CD8-positive, alpha-beta memory T cell (primary cell): ENCODE measurements at places on chromosomes 2 and 18.

GRCh38 chr2:212914392-212914791, 237.0 kb downstream of the IKZF2 start:
- DNase-seq = no peak

- no peak for DNase-seq
Observed at GRCh38 chr2:126981476-126981875, 82.8 kb downstream of the TEX51 start.

GRCh38 chr2:24920809-24921441, 888 bp upstream of the ADCY3 start:
- no peak for DNase-seq

- DNase-seq = no peak
Observed at GRCh38 chr18:66638856-66639629, 35.2 kb upstream of the CDH19 start.

DNA sequence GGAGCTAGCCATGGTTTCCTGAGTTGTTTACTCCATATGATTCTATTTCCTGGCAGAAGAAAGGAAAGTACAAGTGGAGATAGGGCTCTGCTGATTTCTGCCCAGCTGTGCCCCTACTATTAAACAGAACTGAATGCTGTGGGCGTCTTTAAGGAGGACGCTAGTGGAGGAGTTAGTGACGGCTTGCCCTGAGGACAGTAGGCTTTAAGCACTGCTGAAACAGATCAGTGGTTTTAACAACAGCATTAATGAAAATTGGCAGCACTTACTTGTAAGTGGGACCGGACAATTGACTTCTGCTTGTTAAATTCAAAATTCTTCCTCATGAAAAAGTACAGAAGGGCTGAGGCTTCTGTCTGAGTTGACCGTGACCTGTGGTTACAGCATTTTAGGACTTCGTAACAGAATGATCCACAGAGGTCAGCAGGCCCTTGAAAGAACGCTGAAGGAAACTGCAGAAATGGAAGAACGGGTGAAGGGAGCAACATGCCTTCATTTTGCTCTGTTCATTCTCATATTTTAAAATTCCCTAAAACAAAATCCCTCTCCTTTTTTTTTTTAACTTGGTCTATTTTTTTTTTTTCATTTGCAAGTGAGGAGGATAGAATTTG, 80.6 kb upstream of the CCDC195 start:
- DNase-seq = no peak
